ENCODE measurements at places on chromosomes 4 and X.
A peak's percentile ranks its signal among the peaks of the same experiment; 100 is the strongest.

GRCh38 chrX:108696690-108697089 lies 39.7 kb downstream of the IRS4 start:
- no peak for DNase-seq

DNA sequence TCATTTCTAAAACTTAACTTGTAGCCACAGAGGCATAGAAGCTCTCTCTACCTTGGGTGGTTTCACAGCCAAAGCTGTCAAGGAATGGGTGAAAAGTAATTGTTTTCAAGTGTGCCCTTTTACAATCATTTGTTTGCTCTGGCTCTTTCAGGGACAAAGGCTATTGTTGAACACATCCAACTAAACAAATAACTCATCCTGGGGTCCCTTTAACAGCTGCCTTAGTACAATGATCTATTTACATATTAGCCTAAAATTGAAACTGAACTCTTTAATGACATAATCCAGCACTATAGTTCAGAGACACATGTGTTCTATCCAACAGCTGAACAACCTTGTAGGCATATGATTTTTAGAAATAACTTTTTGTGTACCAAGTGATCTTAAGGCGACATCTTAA lies 3.7 kb downstream of the HHIP start:
- no peak for DNase-seq

DNA sequence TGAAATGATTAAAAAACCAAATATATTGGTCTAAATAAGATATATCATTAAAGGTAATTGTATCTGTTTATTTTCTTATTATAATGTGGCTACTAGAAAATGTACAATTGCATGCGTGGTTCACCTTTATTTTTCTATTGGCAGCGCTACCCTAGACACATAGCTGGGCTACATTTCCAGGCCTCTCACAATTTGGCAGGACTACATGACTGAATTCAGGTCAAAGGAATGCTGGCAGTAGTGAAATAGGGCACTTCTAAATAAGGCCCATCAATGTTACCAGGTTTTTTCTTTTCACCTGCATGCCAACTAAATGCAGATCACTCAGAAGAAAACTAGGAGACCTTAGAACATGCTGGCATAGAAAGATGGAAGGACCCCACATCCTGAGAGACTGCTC lies 1072.9 kb upstream of the SLIT2 start:
- no peak for DNase-seq

- DNase-seq = no peak
Observed at GRCh38 chr4:38154681-38155588, 194.7 kb downstream of the PTTG2 start.

DNA sequence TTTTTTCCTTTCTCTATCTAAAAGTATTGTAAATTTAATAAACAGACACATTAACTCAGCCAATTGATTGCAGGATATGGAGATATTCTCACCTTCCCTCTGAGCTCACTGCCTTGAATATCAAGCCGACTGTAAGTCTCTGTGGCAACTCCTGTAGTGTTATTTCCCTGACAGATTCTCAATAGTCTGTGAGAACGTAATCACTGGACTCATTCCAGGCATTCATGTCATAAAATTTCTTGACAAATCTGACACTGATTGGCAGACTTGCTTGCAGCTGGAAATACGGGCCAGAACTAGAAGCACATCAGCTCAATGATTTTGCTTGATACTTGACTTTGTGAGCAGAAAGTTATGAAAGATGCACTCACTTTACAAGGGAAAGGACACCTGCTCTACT lies 29.6 kb downstream of the FAM47B start:
- no peak for DNase-seq

GRCh38 chrX:43176686-43177085 lies 398.7 kb upstream of the PPP1R2C start:
- DNase-seq = no peak

DNA sequence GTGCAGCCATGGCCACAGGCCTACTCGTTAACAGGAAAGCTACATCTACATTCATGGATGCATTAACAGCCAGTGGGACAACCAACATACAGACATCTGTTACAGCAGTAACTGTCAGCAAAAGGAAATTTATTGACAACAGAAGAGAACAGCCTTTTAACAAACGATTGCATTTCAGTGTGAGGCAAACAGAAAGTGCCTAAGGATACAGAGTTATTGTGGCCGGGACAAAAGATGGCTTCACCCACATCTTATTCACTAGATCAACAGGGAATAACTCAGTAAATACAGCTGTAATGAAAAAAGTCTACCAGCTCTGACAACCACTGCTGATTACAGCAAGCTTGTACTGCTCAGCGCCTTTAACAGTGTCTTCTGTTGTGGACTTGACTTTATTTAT lies 61.5 kb upstream of the TBL1X start:
- DNase-seq = no peak

GRCh38 chr4:123323998-123324397 lies 72.6 kb upstream of the SPRY1 start:
- DNase-seq = no peak

- DNase-seq = no peak
Observed at GRCh38 chrX:17596061-17596460, 141.2 kb upstream of the SCML1 start.

DNA sequence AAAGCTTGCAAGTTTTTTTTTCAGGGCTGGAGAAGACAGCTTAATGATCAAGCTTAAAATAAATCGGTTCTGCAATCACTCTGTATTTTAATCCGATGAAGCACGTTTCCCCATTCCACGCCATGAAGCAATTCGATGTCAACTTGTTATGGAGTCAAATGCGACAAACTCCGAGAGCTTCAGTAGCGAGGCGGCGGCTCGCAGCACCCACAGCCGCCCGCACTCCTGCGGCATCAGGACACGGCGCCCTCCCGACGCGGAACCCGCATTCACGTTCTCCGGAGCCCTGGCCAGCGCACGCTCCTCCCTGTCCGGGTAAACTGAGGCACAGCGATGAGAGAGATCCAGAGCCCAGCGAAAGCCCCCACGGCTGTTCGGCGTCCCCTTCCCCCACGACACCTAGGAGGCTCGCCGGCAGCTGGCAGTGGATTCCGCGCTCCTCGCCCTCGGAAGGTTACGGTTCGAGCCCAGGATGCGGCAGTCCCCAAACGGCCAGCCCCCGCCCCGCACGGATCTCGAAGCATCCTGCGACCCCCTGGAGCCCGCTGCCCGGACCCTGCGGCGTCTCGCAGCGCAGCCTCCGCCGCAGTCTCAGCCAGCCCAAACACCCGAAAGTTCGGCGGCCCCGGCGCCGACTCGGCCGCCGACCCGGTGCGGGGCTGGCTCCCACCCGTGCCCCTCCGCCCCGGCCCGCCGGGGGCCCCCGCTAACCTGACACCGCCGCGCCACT lies 507 bp downstream of the MFAP3L start:
- peak; percentile 86 for DNase-seq

- DNase-seq = no peak
Observed at GRCh38 chr4:145281224-145281623, 100.8 kb upstream of the OTUD4 start.

- no peak for DNase-seq
Observed at GRCh38 chr4:41155194-41155830, 59.0 kb downstream of the APBB2 start.

GRCh38 chrX:119236623-119237561 lies 807 bp downstream of the PGRMC1 start:
- peak; percentile 86 for DNase-seq

All from lower leg skin (tissue), 4 donors.